DMS53 (cell line): ENCODE measurements at places on chromosomes 1 and 21.

DNA sequence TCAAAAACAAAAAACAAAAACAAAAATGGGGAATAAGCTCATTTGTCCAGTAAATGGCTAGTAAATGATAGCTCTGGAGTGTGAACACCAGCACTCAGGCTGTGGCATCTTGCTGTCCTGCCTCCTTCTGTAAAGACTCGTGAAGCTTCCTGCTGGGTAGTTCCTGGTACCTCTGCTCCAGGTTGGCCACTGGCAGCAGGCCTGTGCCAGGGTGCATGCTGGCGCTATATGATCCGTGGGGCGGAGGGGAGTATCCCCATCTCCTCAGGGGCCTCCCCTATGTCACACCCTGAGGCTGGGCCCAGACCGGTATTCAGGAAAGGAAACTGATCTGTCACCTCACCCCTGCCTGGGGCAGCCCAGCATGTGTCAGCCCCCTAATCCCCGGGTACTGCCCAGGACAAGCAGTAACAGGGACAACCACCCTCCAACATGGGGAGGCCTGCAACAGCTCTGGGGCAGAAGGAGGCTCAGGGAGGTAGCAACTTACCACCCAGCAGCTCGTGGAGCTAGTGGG lies 14.1 kb downstream of the ALPL start:
- DNase-seq: no peak

DNA sequence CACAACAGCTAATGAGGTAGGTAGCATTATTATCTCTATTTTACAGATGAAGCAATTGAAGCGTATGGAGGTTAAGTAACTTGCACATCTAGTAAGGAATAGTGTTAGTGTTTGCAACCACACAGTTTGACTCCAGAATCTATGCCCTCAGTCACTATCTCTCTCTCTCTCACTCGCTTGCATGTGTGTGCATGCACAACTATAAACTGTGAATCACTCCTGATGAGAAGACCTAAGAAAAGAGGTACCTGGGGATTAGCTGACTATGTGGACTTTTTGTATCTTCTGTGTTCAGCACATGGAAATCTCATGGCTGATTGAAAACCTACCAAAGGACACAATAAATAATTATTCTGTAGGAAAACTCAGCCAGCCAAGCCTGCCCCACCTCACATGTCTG lies 295.5 kb downstream of the BRINP2 start:
- no peak for DNase-seq

DNA sequence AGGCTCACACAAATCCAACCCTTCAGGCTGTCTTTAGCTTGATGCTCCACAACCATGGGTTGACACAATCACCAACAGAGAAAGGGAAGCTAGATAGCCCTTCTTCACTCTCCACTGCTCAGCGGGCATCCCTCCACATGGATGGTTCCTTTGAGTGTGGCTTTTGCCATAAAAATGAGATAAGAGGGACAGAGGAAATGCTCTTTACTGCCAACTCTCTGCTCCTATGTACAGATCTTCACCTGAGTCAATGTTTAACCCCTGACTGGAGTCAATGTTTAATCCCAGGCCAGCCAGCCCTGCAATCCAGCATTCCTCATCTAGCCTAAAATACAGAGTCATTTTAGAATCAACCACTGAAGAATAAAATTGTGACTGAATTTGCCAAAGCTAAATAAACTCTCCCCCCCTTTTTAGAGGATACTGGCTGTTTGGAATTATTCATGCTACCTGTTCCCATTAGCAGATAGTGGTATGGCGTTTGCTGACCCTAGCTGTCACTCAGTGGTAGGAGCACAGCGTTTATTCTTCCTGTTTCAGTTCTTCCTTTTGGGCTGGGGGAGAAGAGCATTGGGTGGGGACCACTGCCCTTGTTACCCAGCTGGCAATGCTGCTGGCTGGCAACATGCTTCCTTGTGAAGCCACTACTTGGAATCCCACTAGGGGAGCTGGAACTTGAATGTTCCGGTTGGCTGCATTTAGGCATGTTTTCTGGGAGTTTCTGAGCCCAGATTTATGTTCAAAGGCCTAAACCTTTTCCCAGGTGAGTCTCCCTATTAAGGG lies 5.2 kb upstream of the PIGR start:
- DNase-seq: peak; percentile 77

GRCh38 chr1:27662707-27663393 lies 9.1 kb downstream of the IFI6 start:
- peak; percentile 86 for DNase-seq

GRCh38 chr1:206560007-206560716 lies 52.1 kb downstream of the EIF2D start:
- DNase-seq: no peak

DNA sequence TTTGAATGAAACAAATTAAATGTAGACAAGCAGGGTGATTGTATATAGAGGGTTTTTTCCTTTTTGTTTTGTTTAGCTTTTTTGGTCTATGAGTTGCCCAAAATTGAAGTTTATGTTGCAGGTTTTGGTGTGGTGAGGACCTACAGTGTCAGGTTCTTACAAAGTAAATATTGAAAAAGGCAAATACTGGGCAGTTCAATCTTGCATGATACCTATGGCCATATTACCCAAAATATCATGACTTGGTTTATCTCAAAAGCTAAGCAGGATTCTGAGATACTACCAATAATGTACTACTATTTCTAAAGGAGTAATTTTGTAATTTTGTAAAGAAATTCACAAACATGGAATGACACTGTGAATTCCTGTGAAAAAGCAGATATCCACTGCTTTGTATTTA lies 1.8 kb downstream of the DNAJB4 start:
- DNase-seq: peak; percentile 21

DNA sequence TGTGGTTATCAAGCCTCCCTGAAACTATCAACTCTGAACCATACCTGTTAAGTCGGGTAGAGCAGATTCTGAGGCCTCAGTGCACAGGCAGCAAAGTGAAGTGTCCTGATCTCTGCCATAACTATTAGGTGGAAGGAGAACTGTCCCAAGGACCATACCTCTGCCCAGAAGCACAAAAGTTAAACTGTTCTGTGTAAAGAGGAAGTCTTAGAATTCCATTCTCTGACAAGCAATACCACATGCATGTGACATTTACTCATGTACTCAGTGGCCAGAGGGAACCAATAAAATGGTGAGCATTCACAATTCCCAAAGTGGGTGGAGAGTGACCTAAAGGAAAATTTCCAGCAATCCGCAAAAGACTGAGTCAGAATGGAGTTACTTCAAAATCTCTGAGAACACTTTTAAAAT lies 61.0 kb downstream of the TOR3A start:
- no peak for DNase-seq

GRCh38 chr1:43764581-43764980 lies 57.2 kb downstream of the ST3GAL3 start:
- no peak for DNase-seq

DNA sequence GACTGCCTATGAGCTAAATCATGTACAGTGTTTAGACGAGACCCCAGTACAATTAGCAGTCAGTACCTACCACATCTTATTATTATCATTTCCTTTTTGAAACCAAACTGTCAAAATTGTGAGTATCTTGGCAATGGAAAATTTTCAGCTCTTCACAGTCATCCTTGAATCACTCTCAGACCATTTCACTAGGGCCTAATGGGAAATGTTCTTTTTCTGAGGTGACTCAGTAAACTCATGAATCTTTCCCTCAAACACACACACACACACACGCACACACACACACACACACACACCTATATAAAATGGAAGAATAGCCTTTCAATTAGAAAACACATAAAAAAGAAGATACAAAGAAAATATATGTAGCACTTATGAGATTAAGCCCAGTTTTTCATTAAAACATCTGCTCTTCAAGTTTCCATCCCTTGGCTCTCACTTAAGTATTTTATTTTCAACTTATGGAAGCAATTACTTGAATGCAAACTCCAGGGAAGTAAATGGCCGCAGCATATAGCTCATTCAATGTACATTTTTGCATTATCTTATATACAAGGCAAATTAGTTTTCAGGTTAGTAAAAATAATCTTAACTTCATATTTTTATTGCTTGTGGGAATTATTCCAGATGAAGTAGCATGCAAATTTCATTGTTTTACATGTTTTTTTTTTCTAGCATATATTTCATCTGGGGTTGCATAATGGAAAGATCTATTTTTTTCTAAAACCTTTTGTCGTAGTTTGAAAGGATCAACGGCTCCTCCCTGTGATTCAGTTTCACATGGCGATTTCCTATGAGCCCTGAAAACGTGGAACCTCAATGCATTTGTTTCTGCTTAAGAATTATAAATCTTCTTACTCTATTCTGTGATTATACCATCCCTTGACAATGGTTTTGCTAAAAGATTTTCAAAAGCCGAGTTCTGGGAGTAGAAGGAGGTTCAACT lies 46.3 kb upstream of the TMPRSS15 start:
- DNase-seq: no peak

DNA sequence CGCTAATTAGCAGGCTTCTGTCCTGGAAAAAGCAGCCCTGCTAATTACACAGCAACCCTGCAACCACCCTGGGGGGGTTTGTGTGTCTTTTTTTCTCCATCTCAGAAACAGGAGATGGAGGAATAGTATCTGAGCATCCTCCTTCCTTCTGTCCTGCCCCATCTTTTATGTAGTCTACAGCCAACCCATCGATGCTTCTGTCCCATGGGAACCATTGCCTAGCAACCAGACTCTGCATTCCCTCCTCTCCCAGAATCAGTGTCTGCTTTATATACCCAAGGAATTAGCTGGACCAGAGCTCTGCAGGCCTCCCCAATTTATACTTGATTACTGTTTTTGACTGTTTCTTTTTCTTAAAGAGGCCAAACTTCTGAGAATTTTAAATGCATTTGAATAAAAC lies 35.1 kb downstream of the LRRC38 start:
- no peak for DNase-seq

DNA sequence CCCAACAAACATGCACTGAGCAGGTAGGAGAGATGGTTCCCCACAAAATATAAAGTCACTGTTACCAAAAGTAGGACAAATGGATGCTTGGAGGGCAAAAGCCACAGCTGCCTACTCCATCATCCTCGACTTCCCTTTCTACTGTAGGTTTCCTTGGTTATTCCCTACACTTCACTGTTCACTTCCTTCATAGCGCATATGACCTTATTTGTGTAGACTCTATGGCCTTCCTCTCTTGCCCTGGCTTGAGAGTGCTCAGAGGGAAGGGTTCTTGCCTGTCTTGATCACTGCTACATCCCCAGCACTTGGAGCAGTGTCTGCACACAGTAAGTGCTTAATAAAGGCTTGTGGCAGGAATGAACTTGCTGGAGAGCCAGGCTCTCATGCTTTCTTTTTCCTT lies 14.6 kb upstream of the TRNP1 start:
- DNase-seq: no peak
